Omental fat pad (tissue), 4 donors: ENCODE measurements at places on chromosomes 2 and 18.
A peak's percentile ranks its signal among the peaks of the same experiment; 100 is the strongest.

DNA sequence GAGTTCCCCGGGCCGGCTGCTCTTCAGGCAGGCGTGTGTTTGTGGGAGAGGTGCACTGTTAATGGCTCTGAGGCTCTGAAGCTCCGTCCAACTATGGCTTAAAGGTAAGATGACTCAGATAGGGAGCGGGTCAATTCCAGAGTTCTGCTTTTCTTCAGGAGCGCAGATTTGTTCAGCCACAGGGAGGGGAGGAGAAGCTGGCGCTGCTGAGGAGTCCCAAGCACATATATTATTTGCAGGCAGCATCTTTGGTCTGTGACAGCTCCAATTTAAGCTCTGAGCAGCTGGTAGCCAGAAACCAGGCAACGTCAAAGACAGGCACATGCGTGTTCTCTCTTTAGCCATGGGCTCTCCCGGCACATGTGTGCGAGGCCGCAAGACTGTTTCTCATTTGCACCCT, 229.2 kb downstream of the BCL2 start:
- no peak for DNase-seq

DNA sequence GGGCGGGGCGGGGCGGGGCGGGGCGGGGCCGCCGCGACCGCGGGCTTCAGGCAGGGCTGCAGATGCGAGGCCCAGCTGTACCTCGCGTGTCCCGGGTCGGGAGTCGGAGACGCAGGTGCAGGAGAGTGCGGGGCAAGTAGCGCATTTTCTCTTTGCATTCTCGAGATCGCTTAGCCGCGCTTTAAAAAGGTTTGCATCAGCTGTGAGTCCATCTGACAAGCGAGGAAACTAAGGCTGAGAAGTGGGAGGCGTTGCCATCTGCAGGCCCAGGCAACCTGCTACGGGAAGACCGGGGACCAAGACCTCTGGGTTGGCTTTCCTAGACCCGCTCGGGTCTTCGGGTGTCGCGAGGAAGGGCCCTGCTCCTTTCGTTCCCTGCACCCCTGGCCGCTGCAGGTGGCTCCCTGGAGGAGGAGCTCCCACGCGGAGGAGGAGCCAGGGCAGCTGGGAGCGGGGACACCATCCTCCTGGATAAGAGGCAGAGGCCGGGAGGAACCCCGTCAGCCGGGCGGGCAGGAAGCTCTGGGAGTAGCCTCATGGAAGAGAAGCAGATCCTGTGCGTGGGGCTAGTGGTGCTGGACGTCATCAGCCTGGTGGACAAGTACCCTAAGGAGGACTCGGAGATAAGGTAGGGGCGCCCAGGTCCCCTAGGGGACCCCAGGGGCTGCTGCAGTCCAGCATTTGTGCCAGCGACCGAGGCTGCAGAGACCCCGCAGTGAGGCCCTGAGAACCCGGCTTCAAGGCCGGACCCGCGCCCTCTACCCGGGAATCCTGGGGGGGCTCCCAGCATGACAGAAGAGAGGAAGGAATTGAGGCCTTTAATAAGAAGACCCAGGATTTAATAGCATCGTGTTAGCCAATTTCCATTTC, at the start of gene KHK:
Gene KHK, plus strand, starts transcription at position 49 of the 870 bp plus-strand sequence. Its CDS starts 488 bp downstream, at position 537.
- no peak for DNase-seq

DNA sequence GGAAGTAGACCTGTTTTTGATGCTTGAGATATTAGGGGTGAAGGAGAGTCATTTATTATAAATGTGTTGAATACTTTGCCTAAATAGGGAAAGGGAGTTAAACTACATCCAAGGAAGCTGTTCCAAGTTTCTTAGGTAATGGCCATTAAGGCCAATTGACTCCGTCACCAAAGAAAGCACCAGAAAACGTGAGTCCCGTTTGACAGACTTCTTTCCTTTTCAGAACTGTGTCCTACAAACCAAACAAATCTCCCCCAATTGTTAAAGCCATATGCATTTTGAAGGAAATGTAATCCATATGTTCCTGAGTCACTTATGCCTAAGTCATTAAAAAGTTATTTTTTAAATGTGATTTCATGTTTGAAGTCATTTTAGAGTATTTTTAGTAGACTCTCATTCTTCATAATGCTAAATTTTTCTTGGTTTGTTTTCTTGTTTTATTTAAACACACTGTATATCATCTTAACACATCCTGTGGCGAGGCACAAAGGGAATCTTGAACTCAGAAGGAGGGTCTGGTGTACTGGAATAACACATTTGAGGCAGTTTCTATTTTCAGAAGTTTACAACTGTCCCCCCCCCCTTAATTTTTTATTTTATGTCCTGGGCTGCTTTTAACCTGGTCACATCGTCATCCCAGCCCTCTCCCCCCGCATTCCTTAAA, 133.7 kb downstream of the RHBDD1 start:
- no peak for DNase-seq

- no peak for DNase-seq
Measured at GRCh38 chr2:3429066-3429610, 49.6 kb downstream of the TRAPPC12 start.

- peak; percentile 20 for DNase-seq
Measured at GRCh38 chr2:239275847-239276831, 124.7 kb downstream of the HDAC4 start.

GRCh38 chr2:121272596-121272995, 12.4 kb downstream of the TFCP2L1 start:
- no peak for DNase-seq

DNA sequence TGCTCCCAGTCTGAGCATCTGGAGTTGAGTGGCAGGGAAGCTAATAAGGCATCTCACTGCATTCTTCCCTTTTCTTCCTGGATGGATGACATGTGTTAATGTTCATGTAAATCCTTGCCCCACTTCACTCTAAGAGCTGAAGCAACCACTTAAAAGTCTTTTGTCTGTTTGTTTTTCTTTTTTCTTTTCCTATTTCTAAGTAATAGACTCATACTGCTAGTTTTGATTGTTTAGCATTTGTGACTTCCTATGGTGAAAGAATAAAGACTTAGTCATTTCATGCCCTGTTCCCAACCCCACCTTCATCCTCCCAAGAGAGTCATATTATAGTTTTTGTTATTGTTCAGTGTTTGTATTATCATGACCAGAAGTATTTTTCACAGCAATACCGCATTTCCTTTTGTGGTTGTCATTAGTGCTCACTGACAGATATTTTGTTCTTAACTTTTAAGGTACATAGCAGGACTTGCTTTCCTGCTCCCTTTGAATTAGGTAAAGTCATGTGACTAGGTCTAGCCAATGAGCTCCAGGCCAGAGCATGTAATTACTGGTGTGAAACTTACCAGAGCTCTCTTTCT, 18.1 kb upstream of the SPP2 start:
- no peak for DNase-seq

DNA sequence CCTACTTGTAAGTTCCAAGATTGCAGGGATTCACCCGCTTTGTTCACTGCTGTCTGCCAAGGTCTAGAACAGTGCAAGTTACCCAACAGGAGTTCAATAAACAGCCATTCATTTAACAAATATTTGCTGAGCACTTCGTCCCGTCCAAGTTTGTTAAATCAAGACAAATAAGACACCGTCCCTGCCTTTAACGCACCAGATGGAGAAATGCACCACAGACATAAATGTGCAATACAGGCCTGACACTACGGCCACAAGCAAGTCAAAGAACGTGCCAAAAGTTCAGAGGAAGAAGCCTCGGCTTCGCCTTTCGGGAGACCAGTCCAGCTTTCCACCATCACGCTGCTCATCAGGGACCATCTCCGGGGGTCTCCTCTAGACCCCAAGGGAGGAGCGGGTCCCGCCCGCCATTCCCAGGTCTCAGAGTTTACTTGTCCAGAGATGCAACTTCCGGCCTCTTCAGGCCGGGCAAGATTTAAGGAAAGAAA, 429 bp downstream of the C2orf76 start:
- DNase-seq: no peak

GRCh38 chr2:121303531-121304263, 18.7 kb upstream of the TFCP2L1 start:
- DNase-seq: no peak

DNA sequence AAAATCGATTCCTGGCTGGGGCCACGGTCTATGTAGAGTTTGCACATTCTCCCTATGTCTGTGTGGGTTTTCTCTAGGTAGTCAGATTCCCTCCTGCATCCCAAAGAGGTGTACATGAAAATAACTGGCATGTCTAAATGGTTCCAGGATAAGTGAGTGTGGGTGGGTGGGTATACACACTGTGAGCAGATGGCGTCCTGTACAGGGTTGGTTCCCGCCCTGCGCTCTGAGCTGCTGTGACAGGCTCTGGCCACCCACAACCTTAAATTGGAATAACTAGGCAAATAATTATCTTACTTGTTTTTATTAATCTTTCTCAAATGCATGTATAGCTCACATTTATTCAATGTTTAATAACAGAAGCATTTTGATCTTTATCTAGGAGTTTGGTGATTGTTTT, 16.3 kb downstream of the THOC1 start:
- no peak for DNase-seq

GRCh38 chr18:31438402-31438801, 9.1 kb upstream of the DSG3 start:
- DNase-seq: no peak

GRCh38 chr2:30947686-30948085, 140.4 kb upstream of the CAPN13 start:
- DNase-seq: no peak

GRCh38 chr2:2707206-2707991, 376.3 kb upstream of the MYT1L start:
- no peak for DNase-seq

DNA sequence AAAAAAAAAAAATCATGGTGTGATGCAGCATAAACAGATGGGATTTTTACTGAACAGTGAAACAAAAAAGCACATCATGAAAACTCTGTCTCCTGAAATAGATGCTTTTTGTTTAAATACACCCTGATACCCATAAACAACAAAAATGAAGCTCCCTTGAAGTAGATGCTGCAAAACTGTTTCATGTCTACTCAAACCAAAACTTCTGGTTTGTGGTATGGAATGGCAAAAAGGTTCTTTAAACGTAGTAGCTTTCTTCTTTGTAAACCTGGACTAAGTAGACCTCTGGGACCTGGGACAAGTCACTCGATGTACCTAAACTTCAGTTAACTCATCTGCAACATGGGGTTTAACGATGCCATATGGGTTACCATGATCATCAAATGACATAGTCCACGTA, 64.4 kb upstream of the RAPH1 start:
- no peak for DNase-seq

DNA sequence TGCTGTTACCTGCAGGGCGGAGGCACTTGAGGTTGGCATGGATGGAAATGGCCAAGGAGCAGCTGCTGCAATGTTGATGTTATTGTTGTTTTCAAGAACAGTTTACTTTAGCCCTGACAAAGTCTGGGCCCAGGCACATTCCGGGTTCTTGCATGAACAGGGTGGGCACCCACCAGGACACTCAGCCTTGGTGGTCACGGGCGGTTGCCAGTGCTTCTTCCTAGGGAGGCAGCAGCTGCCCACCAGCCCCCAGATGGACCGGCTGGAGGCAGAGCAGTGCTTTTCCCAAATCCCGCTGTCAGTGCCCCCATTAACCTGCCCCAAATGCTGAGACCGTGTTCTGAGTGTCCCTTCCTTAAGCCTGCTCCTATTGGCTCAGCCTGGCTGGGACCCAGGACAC, 38.5 kb upstream of the B3GNT7 start:
- DNase-seq: no peak

DNA sequence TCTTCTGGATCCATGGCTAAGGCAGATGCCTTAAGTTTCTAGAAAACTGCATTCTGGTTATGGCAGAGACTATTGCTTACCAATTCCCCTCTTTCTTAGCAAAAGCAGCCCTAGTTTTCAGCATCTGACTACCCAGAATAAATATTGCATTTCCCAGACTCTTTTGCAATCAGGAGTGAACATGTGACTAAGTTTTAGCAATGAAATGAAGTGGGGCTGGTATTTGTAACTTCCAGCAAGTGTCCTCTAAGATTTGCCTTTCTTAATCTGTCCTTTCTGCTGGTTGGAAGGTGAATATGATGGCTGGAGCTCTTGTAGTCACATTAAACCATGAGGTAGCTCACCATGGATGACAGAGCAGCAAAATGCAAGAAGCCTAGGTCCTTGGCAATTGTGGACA, 132.9 kb upstream of the PKDCC start:
- DNase-seq: no peak

- no peak for DNase-seq
Measured at GRCh38 chr2:19775838-19776237, 125.9 kb downstream of the TTC32 start.

GRCh38 chr2:111703759-111704158, 180.2 kb downstream of the ANAPC1 start:
- no peak for DNase-seq

GRCh38 chr2:95109260-95109659, 12.3 kb downstream of the MRPS5 start:
- DNase-seq: no peak
